ENCODE measurements at places on chromosomes 5 and 9.
A peak's percentile ranks its signal among the peaks of the same experiment; 100 is the strongest.

DNA sequence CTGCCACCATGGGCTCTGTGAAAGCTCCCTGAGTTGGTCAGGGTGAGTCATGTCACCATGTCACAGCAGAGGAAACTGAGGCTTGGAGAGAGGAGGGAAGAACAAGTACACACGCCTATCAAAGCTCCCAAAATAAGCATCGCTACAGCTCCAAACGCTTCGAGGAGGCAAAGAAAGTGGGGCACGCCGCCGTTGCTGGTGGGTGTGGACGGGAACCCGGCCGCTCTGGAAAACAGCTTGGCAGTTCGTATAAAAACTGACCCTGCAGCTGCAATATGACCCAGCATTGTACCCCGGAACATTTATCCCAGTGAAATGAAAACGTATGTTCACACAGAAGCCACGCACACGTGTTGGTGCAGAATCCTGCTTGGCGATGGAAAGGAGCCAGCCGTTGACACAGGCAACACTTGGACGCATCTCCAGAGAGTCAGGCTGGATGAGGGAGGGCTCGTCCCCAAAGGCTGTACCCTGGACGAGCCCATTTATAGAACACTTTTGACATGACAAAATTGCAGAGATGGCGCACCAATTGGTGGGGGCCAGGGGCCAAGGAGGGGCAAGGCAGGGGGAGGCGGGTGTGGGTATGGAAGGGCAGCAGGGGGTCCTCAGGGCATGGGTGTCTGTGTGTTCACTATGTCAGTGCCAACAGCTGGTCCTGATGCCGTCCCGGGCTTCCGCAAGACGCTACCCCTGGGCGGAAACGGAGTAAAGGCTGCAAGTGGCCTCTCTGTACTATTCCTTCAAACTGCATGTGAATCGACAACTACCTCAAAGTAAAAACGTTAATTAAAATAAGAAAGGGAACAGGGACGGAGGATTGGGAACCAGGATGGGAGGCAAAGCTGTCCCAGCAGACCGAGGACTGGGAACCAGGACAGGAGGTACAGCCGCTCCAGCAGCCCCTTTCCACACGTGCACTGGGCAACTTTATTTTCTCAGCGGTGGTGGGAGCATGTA lies 173.0 kb downstream of the OLFM1 start:
- no peak for DNase-seq

DNA sequence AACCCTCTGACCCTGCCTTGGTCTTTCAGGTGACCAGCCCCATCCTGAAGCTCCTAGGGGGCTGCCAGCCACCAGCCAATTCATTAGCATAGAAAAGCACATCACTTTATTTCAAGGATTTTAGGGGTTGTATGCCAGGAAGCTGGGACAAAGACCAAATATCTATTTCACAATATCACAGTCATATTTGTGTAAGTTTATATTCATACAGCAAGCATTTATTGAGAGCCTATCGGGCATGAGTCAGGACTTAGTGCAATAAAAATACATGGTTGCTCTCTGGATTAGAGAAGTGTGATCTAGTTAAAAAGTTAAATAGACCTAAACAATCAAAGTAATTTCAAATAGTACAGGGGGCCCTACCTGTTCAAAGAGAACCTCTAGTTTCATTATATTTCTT lies 113.8 kb downstream of the ERCC6L2 start:
- no peak for DNase-seq

GRCh38 chr5:153257381-153257780 lies 233.1 kb upstream of the GRIA1 start:
- DNase-seq: no peak

- no peak for DNase-seq
These were observed 487.7 kb downstream of the GADD45G start for GRCh38 chr9:90092508-90092907.

- peak; percentile 30 for DNase-seq
These were observed 45.9 kb upstream of the KCNMB1 start for GRCh38 chr5:170434966-170435605.

DNA sequence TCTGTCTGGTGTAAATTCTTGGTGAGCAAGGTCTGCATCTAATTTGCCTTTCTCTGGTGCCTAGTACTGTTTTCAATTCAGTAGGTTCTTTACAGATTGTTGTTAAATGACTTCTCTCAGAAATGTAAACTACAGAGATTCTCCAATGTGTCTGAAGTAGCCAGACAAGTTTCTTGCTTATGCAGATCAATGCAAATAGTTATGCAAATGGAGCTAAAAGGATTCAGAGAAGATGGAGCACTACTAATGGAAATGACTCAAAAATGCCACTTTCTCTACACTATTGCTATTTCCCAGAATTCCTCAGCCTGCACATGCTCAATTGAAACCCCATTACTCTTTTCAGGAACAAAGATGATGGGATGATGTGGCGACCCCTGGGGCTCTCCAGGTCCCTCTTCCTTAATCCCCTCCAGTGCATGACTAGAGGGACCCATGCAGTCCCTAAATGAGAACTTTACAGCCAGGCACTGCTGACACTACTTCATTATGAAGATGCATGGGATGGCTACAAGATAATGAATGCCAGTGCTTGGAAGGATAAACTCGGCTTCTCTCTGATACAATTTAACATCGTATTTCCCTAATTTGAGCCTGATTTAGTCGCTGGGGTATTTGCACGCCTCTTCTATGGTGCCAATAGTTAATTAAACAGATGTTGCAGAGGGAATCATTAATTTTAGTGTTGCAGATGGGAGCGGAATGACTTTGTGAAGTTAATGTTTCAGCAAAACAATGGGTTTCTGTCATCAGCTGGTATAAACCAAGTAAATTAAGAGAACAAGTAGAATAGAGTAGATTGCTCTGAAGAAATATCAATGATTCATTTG lies 753.2 kb downstream of the TLR4 start:
- no peak for DNase-seq

- no peak for DNase-seq
These were observed 264.3 kb upstream of the KCNN2 start for GRCh38 chr5:114097570-114097969.

DNA sequence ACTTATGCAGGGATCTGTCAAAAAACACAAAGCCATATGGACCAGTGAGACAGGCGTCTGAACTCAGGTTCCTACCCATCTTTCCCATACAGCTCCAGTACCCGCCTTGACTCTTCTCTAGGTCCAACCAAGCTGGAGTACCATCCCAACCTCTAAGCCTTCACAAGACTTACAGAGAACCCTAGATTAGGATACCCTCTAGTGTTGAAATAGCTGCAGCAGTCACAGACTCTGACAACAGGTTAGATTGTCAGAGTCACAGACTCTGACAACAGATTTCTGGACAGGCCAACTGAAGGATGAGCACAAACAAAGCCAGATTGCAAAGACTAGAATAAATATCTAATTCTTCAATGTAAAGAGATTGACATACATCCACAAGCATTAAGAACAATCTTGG lies 266.1 kb downstream of the GRIA1 start:
- DNase-seq: no peak

- no peak for DNase-seq
These were observed 20.6 kb downstream of the ZNF484 start for GRCh38 chr9:92857236-92857635.

DNA sequence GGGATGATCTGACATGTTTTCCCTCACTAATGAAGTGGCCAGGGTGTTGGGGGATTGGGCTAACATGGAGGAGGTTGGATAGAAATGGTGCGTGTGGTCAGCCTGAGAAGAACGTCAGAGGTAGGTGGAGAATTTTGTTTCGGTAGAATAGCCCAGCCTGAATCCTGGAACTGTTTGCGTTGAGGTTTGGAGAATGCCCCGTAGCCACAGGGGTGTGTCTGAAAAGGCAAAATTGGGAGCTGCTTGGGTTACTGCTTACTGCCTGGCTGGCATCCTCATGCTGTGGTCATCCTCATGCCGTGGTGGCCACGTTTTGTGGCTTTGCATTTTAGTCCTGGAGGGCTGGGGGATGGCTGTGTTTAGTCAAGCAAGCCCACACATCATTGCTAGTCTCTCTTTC lies 236.9 kb downstream of the GOLPH3 start:
- no peak for DNase-seq

DNA sequence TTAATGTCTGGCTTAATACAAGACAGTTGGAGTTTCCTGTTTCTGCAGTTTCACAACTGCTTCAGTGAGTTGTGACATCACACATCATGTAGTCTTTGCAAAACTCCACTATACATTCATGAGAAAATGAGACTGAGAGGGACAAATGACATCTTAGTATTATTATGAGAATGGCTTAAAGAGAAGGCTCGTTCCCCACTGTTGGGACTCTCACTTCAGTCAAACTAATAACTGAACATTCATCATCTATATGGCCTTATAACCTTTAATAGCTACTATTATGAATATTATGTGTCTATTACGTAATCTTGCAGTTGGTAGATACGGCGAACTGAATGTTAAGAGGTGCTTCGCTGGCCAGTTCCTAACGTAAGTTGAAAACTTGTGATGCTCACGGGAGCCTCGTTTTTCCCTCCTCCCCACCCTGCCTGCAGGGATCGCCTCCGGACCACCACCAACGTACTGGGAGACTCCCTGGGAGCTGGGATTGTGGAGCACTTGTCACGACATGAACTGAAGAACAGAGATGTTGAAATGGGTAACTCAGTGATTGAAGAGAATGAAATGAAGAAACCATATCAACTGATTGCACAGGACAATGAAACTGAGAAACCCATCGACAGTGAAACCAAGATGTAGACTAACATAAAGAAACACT lies 79.4 kb downstream of the SLC1A3 start:
- no peak for DNase-seq

DNA sequence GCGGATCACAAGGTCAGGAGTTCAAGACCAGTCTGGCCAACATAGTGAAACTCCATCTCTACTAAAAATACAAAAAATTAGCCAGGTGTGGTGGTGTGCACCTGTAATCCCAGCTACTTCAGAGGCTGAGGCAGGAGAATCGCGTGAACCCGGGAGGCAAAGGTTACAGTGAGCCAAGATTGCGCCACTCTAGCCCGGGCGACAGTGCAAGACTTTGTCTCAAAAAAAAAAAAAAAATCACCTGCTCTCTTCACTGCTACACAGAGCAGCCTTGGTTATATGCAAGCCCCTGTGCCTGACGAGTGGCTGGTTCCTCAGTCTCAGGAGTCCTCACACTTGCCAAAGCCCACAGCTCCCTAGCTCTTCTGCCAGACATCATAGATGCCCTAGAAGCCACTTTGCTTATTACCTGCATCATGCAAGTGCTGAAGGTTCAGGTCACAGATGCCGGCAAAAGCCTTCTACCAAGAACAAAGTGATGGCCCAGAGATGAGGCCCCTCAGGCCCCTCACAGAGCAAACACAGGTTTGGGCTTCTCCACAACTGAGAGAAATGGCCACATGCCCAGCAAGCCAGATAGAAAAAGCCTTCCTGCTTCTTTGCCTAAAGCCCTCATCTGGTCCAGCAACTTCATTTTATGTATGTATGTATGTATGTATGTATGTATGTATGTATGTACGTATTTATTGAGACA lies 176.4 kb downstream of the AUH start:
- no peak for DNase-seq

- no peak for DNase-seq
These were observed 37.9 kb upstream of the ROPN1L start for GRCh38 chr5:10403829-10404228.

DNA sequence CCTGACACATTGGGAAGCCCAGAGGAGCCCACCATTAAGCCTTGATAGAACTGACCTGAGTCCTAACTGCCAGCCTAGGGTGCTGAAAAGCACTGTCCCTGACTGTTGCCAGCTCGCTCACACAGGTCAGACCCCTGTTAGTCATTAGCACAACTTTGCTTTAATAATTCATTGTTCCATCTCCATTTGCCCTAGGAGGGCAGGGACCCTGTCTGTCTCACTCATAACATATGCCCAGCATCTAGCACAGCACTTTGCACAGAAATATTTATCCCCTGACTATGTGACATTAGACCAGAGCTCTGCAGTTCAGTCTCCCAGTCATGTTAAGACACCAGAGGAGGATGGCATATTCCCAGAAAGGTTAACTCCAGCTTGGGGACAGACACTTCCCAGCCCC lies 61.8 kb upstream of the STXBP1 start:
- no peak for DNase-seq

DNA sequence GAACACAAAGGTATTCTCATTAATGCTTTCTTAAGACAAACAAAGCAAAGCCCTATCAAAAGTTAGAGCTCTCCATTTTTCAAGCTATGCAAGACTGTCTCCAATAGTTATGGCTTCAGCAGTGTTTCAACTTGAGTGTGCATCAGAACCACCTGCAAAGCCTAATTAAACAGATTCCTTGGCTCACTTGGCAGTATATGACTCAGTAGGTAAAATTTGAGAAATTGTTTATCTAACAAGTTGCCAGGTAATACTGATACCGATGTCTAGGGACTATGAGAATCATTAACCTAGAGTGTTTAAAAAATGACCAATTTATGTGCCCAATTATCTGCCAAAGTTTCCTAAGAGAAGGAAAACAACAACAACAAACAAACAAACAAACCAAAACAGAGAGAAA lies 60.3 kb upstream of the PARP8 start:
- no peak for DNase-seq

- DNase-seq: peak; percentile 58
These were observed 115.9 kb upstream of the SH3GL2 start for GRCh38 chr9:17462869-17463464.

GRCh38 chr9:101212661-101213060 lies 172.1 kb downstream of the BAAT start:
- no peak for DNase-seq

GRCh38 chr9:81832571-81833285 lies 95.5 kb upstream of the SPATA31D4 start:
- DNase-seq: no peak

GRCh38 chr5:10277773-10278630 lies 27.9 kb downstream of the CCT5 start:
- DNase-seq: no peak

DNA sequence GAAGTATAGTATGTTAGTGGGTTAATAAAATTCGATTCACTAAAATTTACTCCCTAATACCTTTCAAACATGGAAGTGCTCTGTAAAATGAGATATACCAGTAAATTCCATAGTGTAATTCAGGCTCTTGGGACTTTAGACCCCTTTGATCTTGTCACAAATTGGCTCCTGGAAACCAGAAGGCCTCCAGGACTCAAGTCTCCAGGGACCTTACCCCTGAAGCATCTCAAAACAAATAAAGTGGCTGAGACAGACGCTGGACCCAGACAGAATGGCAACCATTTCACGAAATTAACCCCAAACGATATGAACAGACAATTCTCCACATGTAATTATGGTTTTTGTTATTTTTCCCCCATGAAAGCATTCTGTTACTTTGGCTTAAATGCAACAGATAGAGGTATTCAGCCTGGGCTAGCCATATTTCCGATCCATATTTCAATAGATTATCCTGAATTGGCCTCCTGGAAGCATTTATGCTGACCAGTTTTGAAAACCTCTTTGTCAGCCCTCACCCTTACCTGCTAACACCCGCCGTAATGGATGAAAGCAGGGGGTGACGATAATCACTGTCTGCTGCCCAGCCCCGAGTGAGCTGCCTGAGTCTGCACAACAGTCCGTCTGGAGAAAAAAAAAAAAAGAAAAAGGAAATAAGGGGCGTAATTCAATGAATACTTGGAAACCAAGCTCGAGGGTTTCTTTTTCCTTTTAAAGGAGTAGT lies 34.1 kb upstream of the EFNA5 start:
- no peak for DNase-seq

DNA sequence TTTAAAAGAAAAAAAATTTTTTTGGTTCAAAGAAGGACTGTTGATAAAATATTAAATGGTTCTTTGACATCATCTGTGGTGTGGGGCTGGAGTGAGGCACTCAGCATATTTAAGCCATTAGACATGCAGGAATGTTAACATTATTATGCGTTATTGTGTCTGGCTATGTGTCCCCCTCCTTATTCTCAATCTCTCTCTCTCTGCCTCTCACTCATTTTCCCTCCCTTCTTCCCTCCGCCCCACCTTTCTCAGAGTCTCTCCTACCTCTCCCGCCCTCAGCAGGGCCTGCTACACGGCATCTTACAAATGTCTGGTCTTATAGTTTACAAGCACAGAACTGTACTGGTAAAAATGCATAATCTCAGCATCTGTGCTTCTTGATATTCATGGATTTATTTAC lies 287.8 kb upstream of the TMEM161B start:
- no peak for DNase-seq
